Activated naive CD4-positive, alpha-beta T cell (primary cell): ENCODE measurements at places on chromosomes 1 and 21.

GRCh38 chr1:155253208-155253607 lies 2.1 kb downstream of the ENTREP3 start:
- DNase-seq, result no peak

GRCh38 chr1:96464066-96464465 lies 257.5 kb upstream of the PTBP2 start:
- DNase-seq, result no peak

DNA sequence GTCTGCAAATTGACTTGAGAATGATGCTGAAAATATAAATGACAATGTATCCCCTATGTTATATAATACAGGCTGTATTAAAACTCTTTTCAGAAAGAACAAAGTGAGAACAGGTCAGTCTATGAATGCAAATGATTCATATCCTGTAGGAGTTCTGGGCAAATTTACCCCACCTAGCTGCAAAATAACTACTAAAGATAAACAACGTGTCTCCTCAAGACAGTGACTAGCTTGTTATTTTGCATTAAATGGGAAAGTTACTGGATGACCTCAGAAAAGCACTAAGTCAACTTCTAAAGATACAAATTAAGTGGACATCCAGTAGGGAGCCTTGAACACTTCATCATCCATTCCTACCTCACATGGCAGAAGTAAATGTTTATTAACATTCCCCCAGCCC lies 11.1 kb downstream of the RNF19B start:
- no peak for DNase-seq

- DNase-seq, result no peak
These were observed 117.2 kb downstream of the DMRTB1 start for GRCh38 chr1:53576381-53576801.

DNA sequence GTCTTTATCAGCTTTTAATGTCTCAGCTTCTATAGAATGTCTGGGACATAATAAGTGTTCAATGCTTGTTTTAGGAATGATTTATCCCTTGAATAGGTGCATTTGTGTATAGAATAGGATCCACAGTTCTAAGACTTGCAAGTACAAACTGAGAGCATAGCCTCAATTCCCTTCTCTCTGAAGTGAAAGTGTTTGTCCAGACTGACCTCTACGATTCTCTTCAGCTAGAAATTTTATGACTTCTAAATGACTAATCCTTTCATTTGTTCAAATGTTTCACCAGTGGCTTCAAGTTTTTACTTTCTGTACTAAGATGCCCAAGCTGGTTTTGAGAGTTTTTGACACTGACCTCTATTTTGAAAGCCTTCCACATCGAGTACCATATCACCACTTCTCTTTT lies 608.2 kb upstream of the ADGRL4 start:
- DNase-seq, result no peak

- no peak for DNase-seq
These were observed 38.0 kb upstream of the HAO2 start for GRCh38 chr1:119330466-119331189.
